ENCODE measurements at places on chromosomes 6 and 20.
A peak's percentile ranks its signal among the peaks of the same experiment; 100 is the strongest.

- no peak for DNase-seq
Observed at GRCh38 chr6:45922728-45923351, 92.8 kb downstream of the CLIC5 start.

GRCh38 chr6:163100259-163100658, 314.3 kb upstream of the QKI start:
- no peak for DNase-seq

DNA sequence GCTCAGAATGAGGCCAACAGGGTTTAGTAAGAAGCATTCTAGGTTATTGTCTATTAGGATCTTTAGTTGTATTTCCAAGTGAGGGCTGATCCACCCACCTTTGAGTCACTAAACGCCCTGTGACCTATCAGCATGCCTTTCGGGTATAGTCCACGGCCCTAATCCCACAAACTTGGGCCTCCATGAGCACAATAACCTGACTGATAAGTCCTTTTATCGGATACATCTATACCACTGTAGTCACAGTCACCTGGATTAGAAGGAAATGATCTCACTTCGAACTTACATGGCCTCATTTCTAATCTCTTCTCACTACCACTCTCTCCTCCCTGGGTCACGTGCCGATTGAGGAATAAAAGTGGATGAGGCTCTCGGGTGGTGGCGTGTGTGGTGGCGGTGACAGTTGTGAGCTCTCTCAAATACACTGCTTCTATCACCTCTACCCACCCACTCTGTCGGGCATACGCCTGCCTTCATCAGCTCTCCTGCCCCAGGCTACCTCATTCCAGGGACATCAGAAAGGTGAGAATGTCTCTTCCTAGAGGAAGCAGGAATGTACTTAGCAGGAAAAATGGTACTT, 65.2 kb downstream of the TRAM2 start:
- no peak for DNase-seq

DNA sequence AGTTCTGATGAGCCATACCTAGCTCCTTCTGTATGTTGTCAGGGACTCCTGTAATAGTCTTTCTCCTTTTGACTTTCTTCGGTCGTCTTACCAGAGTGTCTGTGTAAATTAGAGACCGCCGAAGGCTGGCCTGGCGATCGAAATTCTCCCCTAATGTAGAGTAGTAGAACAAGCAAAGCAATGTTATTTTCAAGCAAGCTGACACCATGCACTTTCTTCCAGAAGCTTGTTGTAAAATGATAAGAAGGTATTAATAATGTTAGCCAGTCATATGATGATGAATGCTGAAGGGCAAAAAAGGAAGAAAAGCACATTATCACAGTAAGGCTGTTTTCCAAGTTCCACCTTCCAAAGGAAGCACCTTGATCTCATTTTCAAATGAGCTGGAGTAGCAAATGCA, 37.9 kb downstream of the HEBP2 start:
- DNase-seq, result no peak

- peak; percentile 69 for DNase-seq
Observed at GRCh38 chr6:39225946-39226437, 3.3 kb downstream of the KCNK5 start.

DNA sequence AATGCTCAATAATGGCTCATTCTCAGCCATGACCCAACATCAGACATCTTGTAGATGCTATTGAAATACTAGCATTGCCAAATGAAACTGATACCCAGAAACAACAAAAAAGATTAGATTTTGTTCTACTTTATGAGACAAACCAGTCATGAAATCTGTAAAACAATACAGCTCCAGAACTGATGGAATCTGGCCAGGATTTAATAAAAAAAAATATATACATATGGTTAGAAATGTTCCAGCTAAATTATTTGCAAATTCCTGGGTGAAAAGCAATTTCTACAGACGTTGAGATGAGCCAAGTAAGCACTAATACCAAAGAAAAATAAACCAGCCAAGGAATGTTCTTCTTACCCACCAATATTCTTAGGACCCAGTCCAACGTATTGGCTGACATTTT, 201.3 kb downstream of the EPHA7 start:
- DNase-seq, result no peak

DNA sequence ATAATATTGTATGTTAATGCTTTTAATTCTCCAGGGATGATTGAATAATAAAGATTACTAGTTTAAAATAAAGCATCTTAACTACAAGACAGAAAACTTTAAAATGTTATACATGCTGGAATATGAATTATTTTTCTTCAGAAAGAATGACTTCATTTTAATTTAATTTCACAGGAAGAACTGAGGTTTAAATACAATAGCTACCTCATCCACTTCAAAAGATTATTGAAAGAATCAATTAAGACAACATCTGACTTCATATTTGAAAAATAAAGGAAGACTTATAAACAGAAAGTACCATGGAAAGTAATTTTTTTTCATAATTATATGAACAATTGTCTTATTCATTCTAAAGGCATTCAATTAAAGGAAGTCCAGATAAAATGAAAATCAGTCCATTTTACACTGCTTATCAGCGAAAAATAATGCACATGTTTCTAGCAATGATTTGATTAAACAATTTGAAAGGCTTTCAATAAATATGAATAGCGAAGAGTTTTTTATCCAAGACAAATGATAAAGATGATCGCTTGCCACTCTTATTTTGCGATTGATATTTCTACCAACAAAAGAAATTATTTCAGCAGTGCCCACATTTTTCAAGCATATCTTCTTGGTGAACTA, 368.5 kb upstream of the OPRM1 start:
- DNase-seq, result no peak

DNA sequence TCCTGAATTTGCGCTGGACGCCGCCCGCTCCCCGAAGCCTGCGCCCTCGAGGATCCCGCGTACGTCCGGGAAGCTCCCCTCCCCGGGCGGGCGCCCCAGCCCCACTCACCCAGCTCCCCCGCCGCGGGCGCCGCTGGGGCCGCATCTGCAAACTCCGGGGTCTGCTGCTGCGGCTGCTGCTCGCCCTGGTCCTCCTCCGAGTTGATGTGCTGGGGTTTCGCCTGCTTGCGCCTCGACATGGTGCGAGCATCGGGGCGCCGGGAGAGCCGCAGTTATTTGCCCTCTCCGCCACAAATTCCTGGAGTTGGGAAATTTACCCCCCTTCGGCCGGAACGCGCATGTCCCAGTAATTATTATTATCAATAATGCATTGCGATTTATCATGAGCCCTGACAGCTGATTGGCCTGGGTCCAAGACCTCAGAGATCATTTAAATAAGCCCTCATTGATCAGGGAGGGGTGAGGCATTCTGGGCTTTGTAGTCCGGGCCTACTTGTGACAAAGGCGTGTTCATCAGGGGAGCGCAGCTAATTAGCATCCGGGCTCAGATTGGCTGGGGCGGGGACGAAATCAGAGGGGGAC, at the start of gene SALL4:
Gene SALL4 (minus strand): TSS at position 352 of the 582 bp plus-strand sequence. CDS start 113 bp downstream, at position 239.
- DNase-seq, result no peak

GRCh38 chr20:16014436-16014835, 558.8 kb downstream of the KIF16B start:
- no peak for DNase-seq

DNA sequence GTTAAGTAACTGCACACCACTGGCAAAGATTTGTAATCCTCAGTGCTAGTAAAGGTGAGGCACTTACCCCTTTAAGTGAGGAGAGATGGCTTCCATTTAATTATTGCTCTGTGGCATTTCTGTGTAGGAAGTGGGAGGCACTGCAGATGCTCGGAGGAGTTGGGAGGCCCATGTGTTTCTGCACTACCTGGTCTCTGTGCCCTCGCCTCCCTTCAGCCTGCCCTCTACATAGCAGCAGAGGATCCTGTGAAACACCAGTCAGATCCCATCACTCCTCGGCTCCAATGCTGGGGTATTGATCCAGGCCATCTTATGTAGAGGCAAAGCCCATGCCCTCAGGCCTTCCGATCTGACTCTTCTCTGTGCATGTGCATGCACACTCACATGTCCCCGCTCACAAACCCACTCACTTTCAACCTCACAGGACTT, 67.0 kb downstream of the SLX4IP start:
- no peak for DNase-seq

- DNase-seq, result no peak
Observed at GRCh38 chr20:13995841-13996240, 525 bp downstream of the MACROD2 start.

GRCh38 chr20:51301026-51301425, 241.5 kb downstream of the NFATC2 start:
- DNase-seq, result no peak

- no peak for DNase-seq
Observed at GRCh38 chr20:36086767-36087166, 67.8 kb upstream of the EPB41L1 start.

GRCh38 chr20:21623074-21623780, 82.2 kb upstream of the PAX1 start:
- no peak for DNase-seq

DNA sequence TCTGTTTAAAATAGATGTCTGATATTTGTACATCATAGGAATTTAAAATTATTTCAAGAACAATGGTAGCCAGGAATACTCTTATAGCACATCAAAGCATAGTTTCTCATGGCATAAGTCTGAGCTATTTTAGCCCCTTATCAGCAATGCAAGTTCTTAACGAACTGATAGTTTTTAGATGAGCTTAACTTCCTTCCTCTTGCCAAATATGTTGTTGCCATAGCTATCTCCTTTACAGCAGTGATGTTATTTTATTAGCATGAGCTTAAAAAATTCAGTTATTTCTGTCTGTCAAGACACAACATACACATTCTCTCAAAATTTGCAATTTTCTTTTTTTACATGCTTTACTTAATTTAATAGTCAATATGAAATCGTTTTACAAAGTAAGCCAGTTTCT, 867.2 kb downstream of the PHF3 start:
- DNase-seq, result no peak

GRCh38 chr6:36631326-36632011, 37.3 kb downstream of the SRSF3 start:
- DNase-seq, result no peak

DNA sequence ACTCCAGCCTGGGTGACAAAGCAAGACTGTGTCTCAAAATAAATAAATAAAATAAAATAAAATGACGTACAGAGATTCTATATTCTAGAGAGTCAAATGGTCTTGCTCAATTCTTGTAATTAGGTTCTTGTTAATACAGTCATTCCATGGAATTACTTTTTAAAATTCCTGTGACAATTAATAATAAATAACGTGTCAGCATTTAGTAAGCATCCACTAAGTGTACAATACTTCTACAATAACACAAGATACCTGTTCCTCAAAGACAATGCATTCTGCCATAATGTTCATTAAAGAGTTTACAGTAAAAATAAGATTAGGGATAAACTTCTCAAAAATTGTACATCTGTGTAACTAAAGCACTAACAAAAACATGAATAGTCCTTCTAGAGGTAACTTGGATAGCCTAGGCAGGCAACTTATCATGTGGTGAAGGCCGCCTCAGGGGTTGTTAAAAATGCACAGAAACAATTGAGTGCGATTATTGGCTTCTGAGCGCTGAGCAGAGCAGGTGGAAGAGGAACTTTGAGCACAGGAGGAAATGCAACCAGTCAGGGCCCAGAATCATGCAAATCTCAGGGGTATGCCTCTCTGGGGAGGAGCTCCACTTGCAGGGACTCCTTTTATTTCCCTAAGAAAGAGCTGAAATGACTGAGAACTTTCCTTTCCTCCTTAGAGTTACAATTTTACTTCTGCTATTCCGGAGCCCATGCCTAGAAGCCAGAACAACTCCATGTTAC, 37.1 kb downstream of the QRSL1 start:
- DNase-seq, result no peak

DNA sequence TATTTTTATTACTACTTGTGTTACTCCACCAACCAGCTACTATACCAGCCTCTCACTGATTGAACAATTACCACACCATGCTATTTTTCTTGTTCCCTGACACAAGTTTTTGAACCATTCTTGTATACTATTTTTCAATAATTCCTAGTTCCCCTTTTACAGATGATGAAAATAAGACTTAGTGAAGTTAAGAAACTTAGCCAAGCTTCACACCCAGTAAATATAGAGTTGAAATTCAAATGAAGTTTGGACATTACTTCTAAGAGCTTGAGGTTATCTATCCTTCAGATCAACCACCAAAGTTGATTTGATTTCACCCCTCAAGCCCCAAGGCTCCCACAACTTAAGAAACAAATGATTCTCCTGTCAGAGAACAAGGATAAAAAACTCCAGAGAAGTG, 13.1 kb upstream of the BCAS1 start:
- no peak for DNase-seq

GRCh38 chr6:131208787-131209186, 73.5 kb downstream of the AKAP7 start:
- DNase-seq, result no peak

- no peak for DNase-seq
Observed at GRCh38 chr20:53570446-53571276, 23.0 kb downstream of the ZNF217 start.

DNA sequence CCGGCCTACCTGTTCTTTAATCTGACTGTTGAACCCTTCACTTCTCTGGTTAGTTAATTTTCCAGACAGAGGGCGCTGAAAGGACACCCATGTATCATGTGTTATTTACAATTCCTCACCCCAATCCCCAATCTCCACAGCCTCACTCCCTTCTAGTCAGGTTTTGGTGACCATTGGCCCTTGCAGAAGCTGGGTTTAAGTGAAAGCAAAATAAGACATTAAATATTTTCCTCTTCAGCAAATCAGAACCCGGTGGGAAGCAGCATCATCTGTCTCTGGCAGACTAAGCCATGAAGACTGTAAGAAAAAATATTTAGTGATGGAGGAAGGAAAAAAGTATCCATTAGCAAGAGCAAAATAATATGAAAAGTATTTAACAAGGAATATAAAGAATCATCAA, 9.4 kb upstream of the HLA-DQA1 start:
- no peak for DNase-seq

GRCh38 chr6:170048615-170049256, 242.1 kb downstream of the DLL1 start:
- no peak for DNase-seq

DNA sequence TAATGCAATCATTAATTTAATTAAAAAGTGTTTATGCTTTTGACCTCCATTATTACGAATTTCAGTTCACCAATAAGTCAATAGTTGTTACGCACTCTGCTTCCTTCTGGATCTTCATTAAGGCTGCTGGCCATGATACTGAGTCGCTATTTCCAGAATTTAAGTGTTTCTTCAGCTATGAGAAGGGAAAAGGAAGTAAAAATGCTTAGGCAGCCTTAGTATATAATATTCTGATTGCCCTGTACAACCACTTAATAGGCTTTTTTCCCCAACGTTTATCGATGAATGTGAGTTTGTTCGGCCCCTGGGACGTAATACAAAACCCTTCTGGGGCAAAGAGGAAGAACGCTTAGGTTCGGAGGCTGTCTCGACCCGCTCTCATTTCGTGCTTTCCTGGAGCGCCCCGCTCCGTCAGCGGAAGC, 644 bp downstream of the OARD1 start:
- no peak for DNase-seq

- no peak for DNase-seq
Observed at GRCh38 chr20:18974660-18975059, 161.1 kb downstream of the SCP2D1 start.

- no peak for DNase-seq
Observed at GRCh38 chr6:155687645-155688044, 232.0 kb upstream of the NOX3 start.

DNA sequence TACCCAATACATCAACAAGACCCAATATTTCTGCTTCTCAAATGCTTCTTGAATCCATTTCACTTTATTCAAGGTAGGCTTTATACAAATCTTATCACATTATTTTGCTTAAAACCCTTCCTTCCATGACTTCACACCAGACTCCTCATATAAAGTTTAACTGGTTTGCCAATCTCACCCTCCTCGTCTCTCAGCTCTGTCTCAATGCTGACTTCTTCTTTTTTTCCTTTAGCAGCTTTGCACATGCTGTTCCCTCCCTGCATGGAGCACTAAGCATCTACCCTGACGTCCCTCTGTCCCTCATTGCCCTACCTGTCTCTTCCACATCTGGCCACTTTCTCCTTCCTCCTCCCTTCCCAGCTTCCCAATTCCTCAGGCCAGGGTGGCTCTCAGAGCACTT, 31.4 kb downstream of the KCNK17 start:
- DNase-seq, result no peak

Measured in hematopoietic multipotent progenitor cell treated with erythropoietin and hydrocortisone succinate and interleukin-3 and kit ligand, for 15 days (in vitro differentiated cells).